ENCODE measurements at places on chromosomes 2 and 18. TPM values are rescaled to one million over a fixed set of nuclear protein-coding genes. Genes with fewer than 3 reads are reported as not detected.

DNA sequence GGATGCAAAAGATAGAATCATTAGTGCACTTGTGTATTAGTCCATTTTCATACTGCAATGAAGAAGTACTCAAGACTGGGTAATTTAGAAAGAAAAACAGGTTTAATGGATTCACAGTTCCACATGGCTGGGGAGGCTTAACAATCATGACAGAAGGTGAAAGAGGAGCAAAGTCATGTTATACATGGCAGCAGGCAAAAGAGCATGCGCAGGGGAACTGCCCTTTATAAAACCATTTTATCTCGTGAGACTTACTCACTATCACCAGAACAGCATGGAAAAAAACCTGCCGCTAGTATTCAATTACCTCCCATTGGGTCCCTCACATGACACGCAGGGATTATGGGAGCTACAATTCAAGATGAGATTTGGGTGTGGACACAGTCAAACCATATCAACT, 129.4 kb downstream of the SCG2 start:
- no peak overlapping the region for H3K4me3 ChIP-seq
- H3K4me1 ChIP-seq: no peaks in the 10 kb centered on the region
- DNase-seq: no peak
- no peak overlapping the region for H3K27ac ChIP-seq

- H3K27me3 ChIP-seq: no peaks in the 10 kb centered on the region
- no peak overlapping the region for H3K27ac ChIP-seq
- no peaks in the 10 kb centered on the region for H3K4me1 ChIP-seq
- DNase-seq: no peak
- no peaks in the 10 kb centered on the region for H3K36me3 ChIP-seq
Observed at GRCh38 chr18:62663731-62664336, 51.5 kb upstream of the PHLPP1 start.

The UGT1A5 gene
- total RNA-seq: not detected

The ABCG8 gene
- total RNA-seq: not detected

The SLC5A7 gene
- not detected for total RNA-seq

The ATOH8 gene
- not detected for total RNA-seq

All from natural killer cell (primary cell).